ENCODE measurements at places on chromosomes 11 and 22.
A peak's percentile ranks its signal among the peaks of the same experiment; 100 is the strongest.

GRCh38 chr22:29979777-29980321 is 96.9 kb downstream of the MTMR3 start:
- no peak for DNase-seq

DNA sequence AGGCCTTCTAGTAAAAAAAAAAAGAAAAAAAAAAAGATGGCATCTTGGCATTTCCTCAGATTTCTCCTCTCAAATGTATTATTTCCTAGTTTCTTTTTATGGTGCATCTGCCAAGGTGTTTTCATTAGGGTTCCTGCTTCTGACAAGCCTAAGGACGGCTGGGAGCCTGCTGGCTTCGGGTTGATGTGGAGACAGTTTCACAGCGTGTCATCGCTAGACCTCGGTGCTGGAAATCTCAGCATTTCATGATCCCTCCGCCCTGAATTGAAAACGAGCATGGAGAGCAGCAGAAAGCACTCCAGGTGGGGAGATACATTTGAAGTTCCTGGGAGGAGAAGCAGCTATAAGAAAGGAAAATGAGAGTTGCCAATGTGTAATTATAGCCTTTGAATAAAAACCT is 283.9 kb upstream of the CNTN5 start:
- no peak for DNase-seq

- DNase-seq = no peak
Measured at GRCh38 chr11:62680825-62681240, 2.0 kb upstream of the UBXN1 start.

DNA sequence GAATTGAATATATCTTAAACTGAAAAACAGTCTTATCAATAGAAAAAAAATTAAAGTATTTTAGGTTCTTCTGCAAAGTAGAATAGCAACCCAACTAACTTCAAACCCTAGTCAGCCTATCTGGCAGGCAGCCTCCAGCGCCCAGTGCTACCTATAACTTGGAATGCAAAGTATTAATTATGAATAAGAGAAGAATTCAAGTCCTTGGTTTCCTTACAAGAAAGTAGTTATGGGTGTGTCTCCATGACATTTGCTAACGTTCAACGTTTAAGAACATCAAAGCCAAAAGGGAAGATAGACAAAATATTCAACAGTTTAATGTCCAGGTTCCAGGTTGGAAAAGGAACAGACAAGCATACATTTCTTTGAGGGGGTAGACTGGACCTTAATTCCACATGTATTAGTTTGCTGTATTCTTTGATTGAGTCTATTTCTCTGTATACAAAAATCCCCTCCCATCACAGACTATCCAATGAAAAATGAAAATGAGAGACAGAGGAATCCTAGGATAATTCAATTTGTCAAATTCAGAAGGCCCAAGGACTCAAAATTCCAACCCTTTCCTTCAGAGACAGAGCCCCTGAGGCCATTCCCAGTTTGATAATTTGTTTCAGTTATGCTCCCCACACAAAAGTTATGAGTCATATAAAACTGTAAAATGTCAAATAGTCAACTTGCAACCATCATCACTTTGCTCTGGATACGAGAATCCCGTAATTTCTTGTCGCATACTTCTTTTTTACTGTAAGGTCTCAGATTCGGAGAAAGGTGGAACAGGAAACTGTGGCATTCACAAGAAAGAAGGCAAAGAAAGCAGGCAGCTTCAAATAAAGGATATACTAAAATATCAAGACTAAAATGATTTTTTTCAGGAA is 83.7 kb upstream of the CHRM4 start:
- DNase-seq = no peak

GRCh38 chr22:27877501-27877900 is 41.6 kb downstream of the PITPNB start:
- no peak for DNase-seq

DNA sequence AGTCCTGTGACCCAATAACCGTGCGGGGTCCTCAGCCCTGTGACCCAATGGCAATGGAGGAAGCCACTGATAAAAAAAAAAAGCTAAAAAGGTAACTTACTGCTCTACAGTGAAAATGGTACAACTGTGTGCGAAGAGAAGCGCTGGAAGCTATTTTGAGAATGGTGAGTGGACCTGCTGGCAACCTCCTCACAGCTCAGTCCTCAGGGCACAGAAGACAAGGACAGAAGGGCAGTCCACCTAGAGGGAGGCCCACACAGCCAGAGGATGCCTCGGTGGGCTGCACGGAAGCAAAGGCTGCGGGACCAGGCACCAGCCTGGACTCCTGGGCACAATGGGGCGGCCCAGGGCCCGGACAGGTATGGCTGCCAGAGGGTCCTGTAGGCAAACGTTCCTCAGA is 35.6 kb downstream of the BRD1 start:
- no peak for DNase-seq

GRCh38 chr11:14578541-14578956 is 58.4 kb upstream of the PSMA1 start:
- DNase-seq = peak; percentile 32

GRCh38 chr22:27637604-27638003 is 164.0 kb downstream of the MN1 start:
- DNase-seq = no peak

DNA sequence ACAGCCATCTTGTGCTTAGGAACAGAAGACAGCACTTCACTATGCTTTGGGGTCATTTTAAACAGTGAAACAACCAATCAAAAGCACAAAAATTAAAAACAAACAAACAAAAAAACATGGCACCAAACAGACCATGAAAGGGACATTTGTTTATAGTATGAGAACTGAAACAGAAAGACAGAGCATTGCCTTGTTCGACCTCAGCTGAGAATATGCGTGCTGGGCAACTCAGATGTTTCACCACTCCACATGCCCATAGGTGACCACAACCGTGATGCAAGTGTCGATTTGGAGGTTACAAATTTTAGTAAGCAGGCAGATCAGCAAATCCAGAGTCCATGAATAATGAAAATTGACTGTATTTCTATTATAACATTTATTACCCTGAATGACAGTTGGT is 30.0 kb downstream of the NNMT start:
- no peak for DNase-seq

DNA sequence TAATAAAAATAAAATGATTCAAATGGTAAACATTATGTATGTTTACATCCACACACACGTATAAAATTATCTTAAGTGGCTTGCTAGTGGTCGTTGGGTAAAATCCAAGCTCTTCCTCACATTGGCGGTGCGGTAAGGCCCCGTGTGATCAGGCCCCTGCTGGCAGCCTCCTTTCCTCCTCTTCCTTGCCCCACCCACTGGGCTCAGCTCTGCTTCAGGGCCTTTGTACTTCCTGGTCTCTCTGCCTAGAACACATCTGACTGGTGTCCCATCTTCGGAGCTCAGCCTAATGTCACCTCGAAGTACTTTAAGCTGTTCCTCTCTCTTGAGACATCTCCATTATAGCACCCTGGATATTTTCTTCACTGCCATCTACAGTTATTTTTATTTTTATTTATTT is 52.8 kb downstream of the OSBP2 start:
- DNase-seq = no peak

- DNase-seq = no peak
Measured at GRCh38 chr11:57527056-57527631, 3.4 kb downstream of the TIMM10 start.

DNA sequence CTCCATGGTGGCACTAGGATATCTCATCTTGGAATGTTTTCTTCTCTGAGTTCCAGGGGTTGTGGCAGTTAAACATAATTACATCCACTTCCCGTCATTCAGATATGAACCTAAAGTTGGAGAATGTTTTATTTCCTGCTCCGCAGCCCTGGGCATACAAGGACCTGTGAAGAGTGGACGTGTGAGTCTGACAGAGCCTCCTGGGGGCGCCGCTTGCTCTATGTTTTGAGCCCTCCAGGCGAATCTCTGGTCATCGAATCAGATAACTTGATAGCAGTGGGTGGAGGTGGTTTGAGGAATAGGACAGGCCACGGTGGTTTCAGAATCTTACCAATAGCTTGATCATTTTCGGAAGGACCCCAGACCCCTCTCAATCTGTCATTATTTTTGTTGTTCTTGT is 174.2 kb downstream of the NTM start:
- no peak for DNase-seq

GRCh38 chr11:125063429-125064043 is 431 bp downstream of the SLC37A2 start:
- no peak for DNase-seq

Data from stimulated activated CD8-positive, alpha-beta memory T cell treated with anti-CD3 and anti-CD28 coated beads, Interleukin-7, amount 100 ng/mL, for 48 hours (primary cell).